ENCODE measurements at places on chromosomes 11 and 22.

DNA sequence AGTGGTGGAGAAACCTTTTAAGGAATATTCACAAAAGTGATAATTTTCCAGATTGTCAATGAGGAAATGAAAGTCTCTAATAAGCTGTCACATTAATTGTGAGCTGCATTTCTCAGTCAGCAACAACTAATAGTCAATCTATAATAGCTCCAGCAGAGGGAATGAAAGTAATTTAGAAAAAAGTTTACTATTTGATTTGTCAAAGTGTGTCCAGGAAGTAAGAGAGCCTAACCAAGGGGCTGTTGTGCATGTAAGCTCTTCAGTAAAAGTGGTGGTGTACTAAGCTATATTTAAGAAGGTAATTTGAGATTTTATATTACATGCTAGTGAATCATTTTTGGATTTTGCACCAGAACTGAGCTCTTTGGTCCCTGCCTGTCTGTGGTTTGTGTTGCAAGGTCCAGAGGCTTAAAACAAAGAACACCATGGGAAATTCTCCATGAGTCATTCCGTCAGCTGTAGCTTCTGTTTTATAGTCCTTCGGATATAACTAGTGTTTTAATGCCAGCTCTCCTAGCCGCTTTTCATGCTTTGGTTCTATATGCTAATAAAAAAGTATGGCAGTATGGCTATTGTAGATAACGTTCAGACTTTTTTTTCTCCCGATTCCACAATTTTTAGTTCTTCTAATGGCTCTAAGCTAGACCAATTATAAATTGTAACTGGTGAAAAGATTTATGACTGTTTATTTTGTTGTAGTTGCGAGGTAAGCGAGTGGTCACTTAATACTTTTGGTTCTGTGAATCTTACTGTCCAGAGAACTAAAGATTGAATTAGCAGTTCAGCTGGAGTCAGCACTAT is 64.6 kb downstream of the ARHGEF12 start:
- DNase-seq, result peak; percentile 8

DNA sequence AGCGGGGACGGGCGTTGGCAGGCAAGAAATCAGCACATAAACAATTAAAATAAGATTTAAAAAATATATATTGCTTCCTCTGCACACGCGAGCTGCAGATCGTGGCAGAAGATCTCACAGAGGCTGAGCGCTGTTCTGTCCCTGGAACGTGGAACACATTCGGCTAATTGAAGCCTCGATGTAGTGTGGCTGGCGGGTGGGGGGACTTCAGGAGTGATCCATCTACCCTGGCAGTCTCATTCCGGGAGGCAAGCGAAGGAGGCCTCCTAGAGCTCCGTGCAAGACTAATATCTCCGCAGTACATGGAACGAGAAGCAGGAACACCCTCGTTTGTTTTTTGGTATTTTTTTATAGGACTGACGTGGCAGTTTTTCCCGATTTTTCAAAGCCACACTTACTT is 402.4 kb downstream of the MN1 start:
- DNase-seq, result no peak

- no peak for DNase-seq
Observed at GRCh38 chr22:41537203-41537602, 7.1 kb downstream of the POLR3H start.

DNA sequence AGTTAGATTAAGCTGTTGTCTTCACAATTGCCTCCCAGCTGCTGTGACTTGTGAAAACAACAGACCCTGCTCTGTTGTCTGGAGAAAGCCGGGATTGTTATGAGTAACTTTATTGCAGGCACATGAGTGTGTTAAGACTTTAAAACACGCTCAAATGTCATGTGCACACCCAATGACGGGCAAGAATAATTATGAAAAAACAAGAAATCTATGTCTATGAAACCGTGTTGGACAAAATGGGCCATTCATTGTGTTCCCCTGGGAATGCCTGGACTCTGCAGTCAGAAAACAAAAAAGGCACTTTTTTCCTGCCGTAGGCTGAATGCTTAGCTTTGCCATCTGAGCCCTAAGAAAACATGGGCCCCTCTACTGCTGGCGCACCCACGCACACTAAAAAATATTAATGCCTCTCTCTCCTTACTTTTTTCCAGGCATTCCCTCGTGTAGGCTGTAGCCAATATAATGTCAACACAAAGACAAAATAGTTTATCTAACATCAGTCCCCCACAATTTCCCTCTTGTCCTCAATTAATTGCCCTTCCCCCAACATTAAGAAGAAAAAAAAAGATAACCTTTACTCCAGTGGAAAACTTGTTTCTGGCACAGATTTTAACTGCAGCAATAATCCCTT is 207.9 kb downstream of the SOX6 start:
- no peak for DNase-seq

DNA sequence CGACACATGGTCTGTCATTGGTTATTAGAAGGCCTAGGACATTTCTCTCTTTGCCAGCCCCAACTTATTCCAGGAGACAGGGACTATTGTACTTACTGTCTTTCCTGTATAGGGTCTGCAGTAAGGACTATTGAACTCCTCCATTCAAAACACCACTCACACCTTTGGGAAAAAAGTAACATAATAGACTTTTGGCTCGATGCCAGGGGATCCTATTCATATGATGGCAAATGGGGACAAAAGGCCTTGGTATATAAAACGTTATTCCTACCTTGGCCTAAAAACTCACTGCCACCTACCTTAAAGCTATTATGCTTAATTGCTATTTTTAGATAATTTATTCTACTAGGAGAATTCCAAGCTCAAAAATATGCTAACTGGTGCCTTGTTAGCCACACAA is 6.3 kb upstream of the NDUFC2 start:
- no peak for DNase-seq

DNA sequence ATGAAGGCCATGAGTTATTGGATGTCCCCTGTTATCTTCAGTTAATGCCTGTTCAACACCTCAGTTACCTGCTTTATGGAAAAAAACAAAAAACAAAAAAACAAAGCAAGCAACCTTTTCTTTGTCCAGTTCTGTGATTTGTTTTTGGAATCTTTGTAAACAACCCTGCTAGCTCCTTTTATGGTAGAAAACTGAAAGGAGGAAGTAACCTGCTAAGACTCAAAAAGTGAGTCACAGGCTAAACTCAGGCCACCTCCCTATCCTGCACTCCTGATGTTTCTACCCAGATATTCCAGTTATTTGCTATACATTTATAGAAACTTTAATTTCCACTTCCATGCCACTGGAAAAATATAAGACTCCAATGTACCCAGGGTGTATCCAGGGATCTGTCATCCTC is 20.6 kb upstream of the TLCD5 start:
- no peak for DNase-seq

GRCh38 chr11:123904932-123905331 is 3.0 kb downstream of the OR8D4 start:
- DNase-seq, result no peak

DNA sequence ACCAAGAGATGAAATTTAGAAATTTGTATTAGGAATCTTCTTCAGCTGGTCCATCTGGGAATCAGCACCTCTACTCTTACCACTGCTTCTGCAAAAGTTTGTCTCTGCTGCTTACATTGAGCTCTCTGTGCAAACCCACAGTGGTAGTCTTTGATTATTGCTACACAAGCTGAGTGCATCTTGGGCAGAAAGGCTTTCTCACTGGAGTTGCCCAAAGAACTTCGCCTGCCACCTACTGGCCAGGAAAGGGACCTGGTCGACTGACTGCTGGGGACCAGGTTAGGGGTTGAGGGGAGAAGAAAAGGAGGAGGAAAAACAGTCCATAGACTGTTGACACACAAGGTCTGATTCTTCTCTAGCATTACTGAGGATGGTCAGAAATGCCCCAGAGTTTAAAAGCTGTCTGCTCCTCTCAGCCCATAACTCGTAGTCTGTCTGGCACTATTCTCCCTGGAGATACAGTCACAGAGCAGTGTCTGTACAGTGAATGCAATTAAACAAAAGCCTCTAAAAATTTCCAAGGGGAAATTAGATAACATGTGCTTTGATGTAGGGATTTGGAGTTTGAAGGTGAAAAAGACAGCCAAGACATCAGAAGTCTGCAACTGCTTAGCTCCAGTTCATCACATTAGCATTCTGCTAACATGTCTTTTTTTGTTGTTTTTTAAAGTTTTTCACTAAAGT is 215.0 kb upstream of the CTSC start:
- no peak for DNase-seq

GRCh38 chr22:45704648-45705047 is 33.0 kb downstream of the ATXN10 start:
- no peak for DNase-seq

GRCh38 chr11:35192347-35192746 is 53.4 kb downstream of the CD44 start:
- no peak for DNase-seq

DNA sequence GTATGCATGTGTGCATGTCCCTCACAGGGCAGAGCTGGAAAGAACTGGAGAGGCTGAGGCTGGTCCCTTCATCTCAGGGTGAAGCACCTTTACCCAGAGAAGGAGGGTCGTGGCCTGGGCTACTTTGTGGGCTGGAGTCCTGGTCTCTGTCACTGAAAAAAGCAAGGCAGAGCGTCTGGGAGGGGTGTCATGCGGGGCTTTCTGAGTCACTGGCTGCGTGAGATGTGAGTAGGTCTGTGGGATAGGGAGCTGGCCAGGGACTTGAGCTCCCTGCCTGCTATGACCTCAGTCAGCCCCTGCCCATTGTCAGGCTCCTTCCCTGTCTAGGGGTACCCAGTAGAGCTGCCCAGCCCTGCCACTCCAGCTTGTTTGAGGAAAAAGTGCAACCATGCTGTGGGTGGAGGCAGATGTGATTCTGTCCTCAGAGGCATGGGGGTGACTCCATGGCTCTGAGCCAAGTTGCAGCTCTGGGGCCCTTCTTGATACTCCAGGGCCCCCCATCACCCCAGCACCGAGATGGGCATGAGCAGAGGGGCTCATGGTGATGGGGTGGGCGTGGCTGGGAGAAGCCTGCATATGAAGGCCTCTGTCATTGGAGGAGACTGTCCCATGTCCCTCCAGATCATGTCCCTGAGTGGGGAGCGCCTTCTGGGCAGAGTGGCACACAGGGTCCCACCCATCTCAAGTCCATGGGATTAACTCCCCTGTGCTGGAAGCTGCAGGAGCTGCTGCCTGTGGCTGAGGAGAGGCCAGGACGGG is 27.8 kb downstream of the KCNQ1 start:
- DNase-seq, result no peak
